ENCODE measurements at places on chromosomes 3 and 15.

DNA sequence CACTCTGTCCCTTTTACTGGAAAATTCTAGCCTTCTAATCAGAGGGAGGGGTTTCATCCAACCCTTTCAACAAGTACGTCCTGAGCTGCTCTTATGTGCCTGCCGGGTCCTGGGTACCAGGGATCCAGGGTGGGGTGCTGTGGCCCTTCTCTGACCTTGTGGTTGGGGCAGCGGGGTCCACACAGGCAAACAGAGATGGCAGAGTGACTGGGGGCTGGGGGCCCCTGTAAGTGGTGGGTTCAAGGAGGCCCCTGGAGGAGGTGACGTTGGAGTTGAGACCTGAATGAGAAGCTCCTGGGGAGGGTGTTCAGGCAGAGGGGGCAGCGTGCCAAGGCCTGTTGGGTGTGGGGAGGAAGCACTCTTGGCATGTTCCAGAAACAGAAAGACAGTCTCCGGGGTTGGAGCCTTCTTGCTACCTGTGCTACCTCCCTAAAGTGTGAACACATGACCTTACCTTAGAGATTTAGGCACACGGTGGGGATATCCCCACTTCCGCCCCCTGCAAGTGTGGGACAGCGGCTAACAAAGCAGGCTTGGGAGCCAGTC lies 78.1 kb downstream of the FBLN2 start:
- DNase-seq, result no peak

GRCh38 chr3:120145542-120146285 lies 51.5 kb upstream of the GSK3B start:
- DNase-seq, result no peak

- no peak for DNase-seq
Measured at GRCh38 chr15:42825599-42825998, 88.7 kb upstream of the CDAN1 start.

- DNase-seq, result no peak
Measured at GRCh38 chr3:143060906-143061305, 58.7 kb upstream of the CHST2 start.

Data from stimulated activated CD8-positive, alpha-beta memory T cell treated with anti-CD3 and anti-CD28 coated beads, Interleukin-4, amount 100 ng/mL, for 4 hours (primary cell).